ENCODE measurements at places on chromosomes 3 and 15. TPM values are rescaled to one million over a fixed set of nuclear protein-coding genes. Genes with fewer than 3 reads are reported as not detected.

IL12A gene
- total RNA-seq = 0.90 TPM

CPEB1 gene
- total RNA-seq = 6.9 TPM

FBXW12 gene
- total RNA-seq = not detected

CLDN16 gene
- total RNA-seq = under 0.01 TPM

WDR72 gene
- not detected for total RNA-seq

ROBO1 gene
- total RNA-seq = 53.9 TPM

CA12 gene
- total RNA-seq = 33.7 TPM

PDZRN3 gene
- total RNA-seq = 17.0 TPM

CRABP1 gene
- not detected for total RNA-seq

ZKSCAN7 gene
- 4.7 TPM for total RNA-seq

RUBCN gene
- 10.8 TPM for total RNA-seq

GATA2 gene
- total RNA-seq = 2.2 TPM

TM4SF4 gene
- 1.6 TPM for total RNA-seq

ZBED2 gene
- total RNA-seq = 0.72 TPM

WDR93 gene
- total RNA-seq = not detected

TRH gene
- not detected for total RNA-seq

ASTE1 gene
- total RNA-seq = 7.5 TPM

ZNF80 gene
- not detected for total RNA-seq

TMEM158 gene
- 3.3 TPM for total RNA-seq

CILP gene
- not detected for total RNA-seq

GOLGA6L10 gene
- total RNA-seq = under 0.01 TPM

C2CD4A gene
- total RNA-seq = not detected

PYGO1 gene
- 10.0 TPM for total RNA-seq

DPPA4 gene
- total RNA-seq = not detected

TICRR gene
- 3.0 TPM for total RNA-seq

ALG1L2 gene
- total RNA-seq = not detected

GOLGA6L22 gene
- total RNA-seq = not detected

IL16 gene
- 0.18 TPM for total RNA-seq

TIPIN gene
- total RNA-seq = 7.3 TPM

HTR3E gene
- not detected for total RNA-seq

AQP9 gene
- not detected for total RNA-seq

LSAMP gene
- 8.1 TPM for total RNA-seq

DPPA2 gene
- not detected for total RNA-seq
